Kidney epithelial cell (primary cell): ENCODE measurements at places on chromosomes 3 and 15. TPM values are rescaled to one million over a fixed set of nuclear protein-coding genes. Genes with fewer than 3 reads are reported as not detected.

DNA sequence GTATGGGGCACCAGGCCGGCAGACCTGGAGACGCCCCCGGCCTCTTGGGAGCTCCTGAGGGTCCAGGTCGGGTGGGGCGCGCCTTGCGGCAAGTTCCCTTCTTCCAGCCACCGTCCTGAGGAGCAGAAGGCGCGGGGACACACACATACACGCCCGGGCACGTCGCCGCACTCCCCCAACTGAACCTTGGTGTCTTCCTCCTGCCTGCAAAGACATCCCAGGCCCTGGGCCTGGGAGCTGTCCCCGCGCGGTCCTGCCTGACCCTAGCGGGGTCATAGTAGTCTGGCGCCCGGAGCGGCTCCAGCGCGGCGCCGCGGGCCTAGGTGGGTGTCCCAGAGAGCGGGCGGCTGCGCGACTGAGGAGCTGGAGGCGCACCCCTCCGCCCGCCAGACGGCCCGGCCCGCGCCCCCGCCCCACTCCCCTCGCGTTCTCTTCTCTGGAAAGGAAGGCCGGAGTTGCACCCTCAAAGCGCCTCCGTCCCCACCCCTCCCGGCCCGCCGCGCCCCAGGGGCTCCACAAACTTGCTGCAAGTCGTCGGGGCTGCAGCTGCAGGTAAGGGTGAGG lies 185.9 kb upstream of the LINGO1 start:
- DNase-seq, result no peak

Gene CCR2
- not detected in 2 replicates for total RNA-seq

Gene SH2D7
- not detected in 2 replicates for total RNA-seq

GRCh38 chr3:37075955-37076354 lies 82.6 kb downstream of the MLH1 start:
- DNase-seq, result no peak

Gene NLGN1
- 0.21 and 4.5 TPM in 2 replicates for total RNA-seq

- DNase-seq, result no peak
Measured at GRCh38 chr3:124257336-124257864, 265.5 kb upstream of the ROPN1 start.

DNA sequence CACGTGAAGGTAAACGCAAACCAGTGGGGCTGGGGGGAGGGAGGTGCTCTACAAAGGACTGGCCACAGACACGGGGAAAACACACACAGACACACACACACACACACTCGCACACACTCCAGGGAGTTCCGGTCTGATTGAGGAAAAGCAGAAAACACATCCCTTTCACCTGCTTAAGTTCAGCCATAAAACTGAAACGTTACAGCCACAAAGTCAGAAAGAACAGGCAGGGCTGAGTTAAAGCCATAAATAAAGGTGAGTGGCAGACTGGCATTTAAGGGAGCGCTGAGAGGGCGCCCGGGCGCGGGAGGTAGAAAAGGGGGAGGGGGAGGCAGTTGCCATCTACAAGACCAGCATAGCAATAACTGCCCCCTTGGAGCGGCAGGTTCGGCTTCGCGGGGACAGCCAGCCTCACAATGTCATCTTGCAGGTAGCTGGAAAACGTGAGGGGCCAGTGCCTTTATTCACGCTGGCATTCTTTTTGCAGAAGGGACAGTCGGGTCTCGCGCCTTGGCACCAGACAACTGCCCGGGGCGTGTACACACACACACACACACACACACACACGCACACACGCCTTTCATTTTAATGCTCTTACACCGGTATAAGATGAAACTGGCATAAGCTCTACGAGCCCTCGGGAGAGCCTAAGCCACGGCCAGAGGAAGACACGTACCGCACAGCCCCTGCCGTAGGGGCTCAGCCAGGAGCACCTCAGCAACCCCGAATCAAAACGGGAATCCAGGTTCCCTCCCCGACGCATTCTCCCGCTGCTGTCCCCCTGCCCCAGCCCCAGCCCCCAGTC lies 866 bp downstream of the TNIK start:
- no peak for DNase-seq

- peak; percentile 16 for DNase-seq
Measured at GRCh38 chr3:45760878-45761711, 35.2 kb downstream of the SLC6A20 start.

Gene CTXN2
- 0.14 TPM in 1 of 2 replicates, not detected in the other for total RNA-seq

DNA sequence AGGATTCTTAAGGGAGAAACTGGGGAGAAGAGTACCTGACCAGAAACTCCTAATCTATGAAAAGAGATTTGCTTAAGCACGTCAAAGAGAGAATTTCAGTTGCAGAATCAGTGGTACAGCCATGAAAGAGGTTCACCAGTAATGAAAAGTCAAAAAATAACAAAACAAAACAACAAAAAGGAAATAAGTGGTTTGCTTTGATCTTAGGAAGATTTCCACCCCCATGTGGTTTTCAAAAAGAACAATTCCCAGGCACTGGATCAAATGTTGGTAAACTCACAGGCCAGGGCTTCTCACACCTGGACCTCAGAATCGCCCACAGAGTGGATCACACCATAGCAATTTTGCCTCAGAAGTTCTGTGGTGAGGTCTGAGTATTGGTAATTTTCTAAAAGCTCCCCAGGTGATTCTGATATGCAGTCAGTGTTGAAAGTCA lies 67.5 kb downstream of the TMEM39A start:
- DNase-seq, result no peak

Gene PROS1
- 14.1 and 15.1 TPM in 2 replicates for total RNA-seq

DNA sequence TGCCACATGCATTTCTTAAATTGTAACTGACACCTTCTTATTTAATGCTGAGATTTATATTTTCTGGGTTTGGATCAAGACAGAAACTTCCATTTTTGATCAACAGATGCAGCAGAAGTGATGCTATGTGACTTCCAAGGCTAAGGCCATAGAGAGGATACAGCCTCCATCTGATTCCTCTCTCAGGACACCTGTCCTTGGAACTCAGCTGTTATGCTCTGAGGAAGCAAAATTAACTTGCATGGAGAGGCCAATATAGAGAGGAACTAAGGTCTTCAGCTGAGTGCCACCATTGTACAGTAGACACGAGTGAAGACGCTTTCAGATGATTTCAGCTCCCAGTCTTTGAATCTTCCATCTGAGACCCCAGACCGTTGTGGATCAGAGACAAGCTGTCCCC lies 296.9 kb upstream of the TBL1XR1 start:
- DNase-seq, result no peak

Gene RETNLB
- not detected in 2 replicates for total RNA-seq

Gene ANKRD34C
- not detected in 2 replicates for total RNA-seq

GRCh38 chr3:177835917-177836316 lies 638.6 kb upstream of the TBL1XR1 start:
- peak; percentile 72 for DNase-seq

GRCh38 chr3:150222691-150223489 lies 185.2 kb upstream of the TSC22D2 start:
- DNase-seq, result no peak

Gene MKRN3
- total RNA-seq, result 3.0 and 3.1 TPM in 2 replicates

Gene CCR8
- total RNA-seq, result not detected in 2 replicates
